Fibroblast of skin of left quadriceps (primary cell): ENCODE measurements at places on chromosomes 6 and 20.

DNA sequence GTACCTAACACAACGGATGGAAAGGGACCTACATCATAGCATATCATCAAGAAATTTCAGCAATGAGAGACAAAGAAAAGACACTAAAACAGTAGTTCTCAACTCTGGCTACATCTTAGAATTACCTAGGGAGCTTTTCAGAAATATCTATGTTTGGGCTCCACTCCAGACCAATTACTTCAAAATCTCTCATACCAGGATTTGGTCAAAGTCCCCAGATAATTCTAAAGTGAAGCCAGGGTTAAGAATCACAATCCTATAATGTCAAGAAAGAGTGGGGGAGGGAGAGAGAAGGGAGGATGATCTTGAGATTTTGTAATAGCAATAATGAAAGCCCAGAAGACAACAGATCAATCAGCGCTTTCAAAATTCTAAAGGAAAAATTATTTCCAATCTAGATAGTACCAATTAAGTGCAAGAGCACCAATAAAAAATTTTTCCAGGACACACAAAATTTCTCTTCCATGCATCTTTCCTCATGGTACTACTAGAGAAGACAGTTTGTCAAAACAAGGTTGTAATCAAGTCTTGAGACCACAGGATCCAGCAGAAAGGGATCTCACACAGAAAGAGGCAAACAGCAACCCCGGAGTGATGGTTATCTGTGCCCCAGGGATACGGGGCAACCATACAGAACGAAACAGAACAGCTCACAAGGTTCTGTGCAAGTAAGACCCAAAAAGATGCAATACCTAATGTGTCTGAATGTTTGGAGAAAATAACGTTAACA lies 152.9 kb upstream of the DST start:
- DNase-seq: no peak

GRCh38 chr6:169648092-169648491 lies 53.7 kb downstream of the WDR27 start:
- DNase-seq: no peak

DNA sequence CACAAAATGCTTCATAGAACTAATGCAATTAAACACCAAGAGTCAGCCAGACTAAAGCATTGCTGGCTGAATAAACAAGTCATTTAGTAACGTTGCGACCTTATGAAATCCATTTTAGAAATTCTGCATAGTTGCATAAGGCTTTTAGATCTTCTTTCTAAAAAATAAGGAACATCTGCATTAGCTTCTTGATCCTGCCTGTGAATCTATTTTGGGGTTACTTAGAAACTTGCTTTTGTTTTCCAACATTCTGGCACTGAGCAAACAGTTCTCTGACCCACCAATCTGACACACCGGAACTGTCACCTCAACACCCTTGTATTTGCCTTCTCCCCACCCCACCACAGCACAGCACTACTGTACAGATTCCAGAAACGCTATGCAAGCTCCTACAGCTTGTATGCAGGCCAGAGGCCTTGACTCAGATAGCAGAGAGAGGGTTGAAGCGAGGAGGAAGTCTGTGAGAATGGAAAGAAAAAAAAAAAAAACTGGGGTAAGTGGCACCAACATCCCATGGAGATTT lies 55.0 kb downstream of the KIF13A start:
- peak; percentile 68 for DNase-seq

GRCh38 chr6:75751443-75751842 lies 2.4 kb downstream of the MYO6 start:
- no peak for DNase-seq

GRCh38 chr6:15879371-15880261 lies 216.8 kb upstream of the DTNBP1 start:
- DNase-seq: peak; percentile 80

- DNase-seq: no peak
Measured at GRCh38 chr20:47572105-47572729, 70.5 kb downstream of the NCOA3 start.

GRCh38 chr6:14540810-14541540 lies 423.4 kb downstream of the CD83 start:
- DNase-seq: no peak
